ENCODE measurements at places on chromosomes 1 and 21.

DNA sequence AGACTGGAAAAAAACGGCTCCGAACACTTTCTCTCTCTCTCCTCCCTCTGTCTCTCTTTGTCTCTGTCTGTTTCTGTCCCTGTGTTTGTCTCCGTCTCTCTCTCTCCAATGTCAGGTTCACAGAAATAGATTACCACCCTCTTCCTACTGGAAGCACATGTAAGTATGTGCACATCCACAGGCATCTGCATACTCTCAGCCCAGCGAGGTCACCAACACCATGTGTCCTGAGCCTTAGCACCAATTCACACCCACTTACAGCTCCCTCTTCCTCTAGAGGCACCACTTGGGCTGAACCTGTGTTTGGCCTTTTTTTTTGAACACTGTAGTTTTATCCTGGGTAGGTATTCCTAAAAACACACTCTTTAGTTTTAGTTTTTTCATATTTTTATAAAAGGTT, 130.5 kb downstream of the ETS2 start:
- DNase-seq, result no peak

DNA sequence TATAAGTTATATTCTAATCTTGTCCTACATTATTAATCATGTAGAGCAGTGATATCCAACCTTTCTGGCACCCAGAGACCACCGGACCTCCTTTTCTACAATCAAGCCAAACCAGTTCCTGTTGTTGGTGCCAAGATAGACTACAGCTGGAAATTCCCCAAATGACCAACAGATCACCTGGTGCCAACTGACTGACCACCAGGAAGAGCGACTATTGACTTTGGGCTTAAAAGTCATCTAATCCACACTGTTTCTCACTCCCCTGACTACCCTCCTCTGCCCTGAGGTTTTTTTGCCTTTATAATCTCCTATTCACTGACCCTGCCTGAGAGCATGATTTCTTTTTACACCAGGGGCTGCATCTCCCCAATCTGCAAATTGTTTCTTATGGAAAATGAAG, 425.2 kb downstream of the TTLL7 start:
- no peak for DNase-seq

- DNase-seq, result no peak
These were observed 211.1 kb downstream of the MRPL39 start for GRCh38 chr21:25396135-25396711.

DNA sequence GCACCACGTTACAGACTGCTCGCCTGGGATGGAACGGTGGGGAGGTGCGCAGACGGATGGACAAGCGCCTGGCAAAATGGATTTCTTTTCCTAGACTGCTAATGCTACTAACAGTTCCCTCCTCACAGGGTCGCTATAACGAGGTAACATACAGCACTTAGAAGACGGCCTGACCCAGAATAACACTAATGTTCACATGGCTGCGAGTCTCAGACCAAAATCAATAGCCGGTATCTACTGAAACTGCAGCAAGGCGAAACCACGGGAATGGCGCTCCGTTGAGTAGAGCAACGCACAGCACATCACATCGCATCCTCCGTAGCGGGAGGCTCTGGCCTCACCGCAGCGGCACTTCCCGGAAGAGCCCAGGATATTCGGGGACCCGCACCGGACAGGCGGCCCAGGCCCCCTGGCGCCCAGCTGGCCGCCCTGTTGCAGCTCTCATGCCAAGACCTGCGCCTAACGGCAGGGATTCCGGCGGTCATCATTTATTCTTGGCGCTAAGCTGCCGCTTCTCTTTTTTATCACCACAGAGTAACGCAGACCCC, 46.6 kb downstream of the VPS26C start:
- DNase-seq, result peak; percentile 88

- DNase-seq, result no peak
These were observed 6.6 kb downstream of the CLSPN start for GRCh38 chr1:35763201-35763600.

DNA sequence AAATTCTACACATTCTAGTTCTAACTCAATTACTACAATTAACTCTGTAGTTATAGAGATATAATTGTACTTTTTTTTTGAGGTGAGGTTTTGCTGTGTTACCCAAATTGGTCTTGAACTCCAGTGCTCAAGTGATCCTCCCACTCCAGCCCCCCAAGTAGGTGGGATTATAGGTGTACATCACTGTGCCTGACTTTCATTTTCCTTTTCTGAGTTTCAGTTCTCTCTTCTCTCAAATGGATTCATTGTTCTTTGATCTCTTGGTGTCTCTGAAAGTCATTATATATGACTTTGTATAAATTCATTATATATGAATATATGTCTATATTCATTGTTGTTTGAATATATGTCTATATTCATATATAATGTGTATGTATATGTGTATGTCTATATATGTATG, 74.0 kb upstream of the GALNT2 start:
- no peak for DNase-seq

GRCh38 chr1:154741741-154742495, 128.2 kb downstream of the KCNN3 start:
- no peak for DNase-seq

- no peak for DNase-seq
These were observed 19.9 kb downstream of the CRYAA start for GRCh38 chr21:43188592-43189210.

GRCh38 chr1:248402748-248403147, at the start of gene OR2T1:
Gene OR2T1 (plus strand): TSS chr1:248403048. CDS start chr1:248406148, 3,100 bp downstream.
- DNase-seq, result no peak

- peak; percentile 53 for DNase-seq
These were observed 94.0 kb downstream of the DPYD start for GRCh38 chr1:97826820-97827219.

DNA sequence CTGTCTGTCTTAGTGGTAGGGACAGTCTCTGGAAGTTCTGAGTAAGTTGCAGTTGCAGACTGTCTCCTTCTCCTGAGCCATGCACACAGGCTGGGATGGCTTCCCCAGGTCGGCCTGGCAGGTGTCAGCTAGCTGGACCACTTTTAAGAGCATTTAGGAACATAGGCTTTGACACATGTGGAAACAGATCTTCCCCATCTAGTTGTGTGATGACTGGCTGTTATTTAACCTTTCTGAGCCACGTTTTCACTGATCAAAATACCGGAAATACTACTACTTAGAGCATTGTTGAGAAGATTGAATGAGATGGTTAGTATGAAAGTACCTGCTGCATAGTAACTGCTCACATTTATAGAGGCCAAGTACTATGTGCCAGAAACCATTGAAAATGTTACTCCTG, 6.2 kb upstream of the MAPKAPK2 start:
- no peak for DNase-seq

GRCh38 chr1:76122271-76122670, 47.7 kb downstream of the ST6GALNAC3 start:
- no peak for DNase-seq

DNA sequence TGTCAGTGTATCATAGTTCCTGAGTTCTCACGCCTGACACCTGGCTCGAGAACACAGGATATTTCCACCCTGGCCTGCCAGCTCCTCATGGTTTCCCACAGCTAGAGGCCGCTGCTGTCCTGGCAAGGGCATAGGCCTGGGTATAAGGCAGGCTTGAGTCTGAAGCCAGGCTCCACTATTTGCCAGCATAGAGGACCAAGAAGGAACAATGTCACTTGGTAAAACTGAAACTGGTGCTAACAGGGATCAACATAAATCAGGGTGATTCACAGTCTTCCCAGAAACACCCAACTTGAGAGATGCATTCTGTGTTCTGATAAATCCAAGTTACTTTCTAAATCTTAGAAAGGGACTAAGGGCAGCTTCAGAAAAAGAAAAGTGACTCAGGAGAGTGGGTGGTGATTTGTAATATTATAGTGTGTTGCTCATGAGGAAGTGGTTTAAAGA, 6.9 kb upstream of the S100A2 start:
- DNase-seq, result peak; percentile 57

- DNase-seq, result no peak
These were observed 91.0 kb upstream of the FMN2 start for GRCh38 chr1:240000634-240001033.

DNA sequence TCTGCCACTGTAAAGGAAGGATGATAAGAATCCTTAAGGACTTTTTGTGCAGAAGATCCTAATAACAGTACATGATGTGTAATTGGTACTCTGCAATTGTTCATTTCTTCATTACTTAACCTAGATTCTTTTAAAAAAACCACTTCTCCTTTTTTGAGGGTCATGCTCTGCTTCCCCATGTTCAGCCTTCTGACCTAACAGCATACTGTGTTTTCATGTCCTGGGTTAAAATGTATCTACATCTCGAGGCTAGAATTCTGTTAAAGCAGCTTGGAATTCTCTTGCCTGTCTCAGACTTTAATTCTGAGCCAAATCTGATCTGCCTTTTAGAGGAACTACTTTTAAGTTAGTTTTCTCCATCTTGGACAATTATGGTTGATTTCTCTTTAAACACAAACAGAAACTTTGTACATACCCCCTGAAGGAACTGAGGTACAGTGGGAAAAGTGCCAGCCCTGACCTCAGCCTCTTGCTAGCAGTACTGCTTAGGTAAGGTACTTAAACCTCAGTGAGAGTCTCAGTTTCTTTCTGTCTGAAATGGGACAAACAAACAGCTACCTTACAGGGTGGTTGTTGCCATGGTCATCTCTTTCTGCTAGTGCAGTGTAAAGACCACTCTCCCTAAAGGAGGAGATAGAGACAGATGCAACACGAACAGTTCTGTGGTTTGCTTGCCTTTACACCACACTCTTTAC, 103.2 kb upstream of the DYNLT5 start:
- DNase-seq, result no peak

GRCh38 chr1:229434005-229434640, at the start of gene ACTA1:
Gene ACTA1 (minus strand): TSS chr1:229434094. CDS start chr1:229433115, 979 bp downstream.
- DNase-seq, result no peak

- DNase-seq, result no peak
These were observed 4.8 kb downstream of the PLA2G5 start for GRCh38 chr1:20074725-20075171.

DNA sequence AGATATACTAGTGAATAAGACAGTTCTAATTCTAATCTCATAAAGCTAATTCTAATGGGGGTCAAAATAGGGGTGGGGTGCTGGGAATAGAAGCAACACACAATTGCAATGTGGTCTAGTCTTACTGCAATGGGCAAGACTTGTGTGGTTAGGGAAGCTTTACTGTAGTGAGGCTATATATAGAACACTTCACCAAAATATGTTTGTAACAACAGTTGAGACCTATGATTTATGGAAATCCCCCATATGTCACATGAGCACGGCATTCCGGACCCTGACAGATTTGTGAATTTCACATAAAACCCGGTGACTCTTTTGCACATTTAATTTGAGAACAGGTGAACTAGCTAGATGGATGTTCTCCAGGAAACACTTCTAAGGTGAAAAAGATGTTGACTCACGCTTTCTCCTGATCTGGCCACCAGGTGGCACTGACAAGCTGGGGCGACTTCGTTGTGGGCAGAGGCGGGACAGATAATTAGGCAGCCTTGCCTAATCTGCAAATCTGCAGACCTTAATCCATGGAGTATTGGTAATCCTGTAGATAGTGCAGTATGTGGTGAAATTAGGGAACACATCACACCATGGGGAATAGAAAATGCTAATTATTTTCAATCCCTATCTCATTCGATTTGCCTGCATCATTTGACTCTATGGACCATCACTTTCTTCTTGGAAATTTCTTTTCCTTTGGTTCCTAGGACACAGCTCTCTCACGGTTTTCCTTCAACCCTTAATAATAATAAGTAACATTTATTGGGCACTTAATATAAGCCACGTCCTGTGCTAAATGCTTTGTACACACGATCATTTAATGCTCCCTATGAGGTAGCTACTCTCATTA, 37.7 kb downstream of the KIAA0040 start:
- peak; percentile 86 for DNase-seq

DNA sequence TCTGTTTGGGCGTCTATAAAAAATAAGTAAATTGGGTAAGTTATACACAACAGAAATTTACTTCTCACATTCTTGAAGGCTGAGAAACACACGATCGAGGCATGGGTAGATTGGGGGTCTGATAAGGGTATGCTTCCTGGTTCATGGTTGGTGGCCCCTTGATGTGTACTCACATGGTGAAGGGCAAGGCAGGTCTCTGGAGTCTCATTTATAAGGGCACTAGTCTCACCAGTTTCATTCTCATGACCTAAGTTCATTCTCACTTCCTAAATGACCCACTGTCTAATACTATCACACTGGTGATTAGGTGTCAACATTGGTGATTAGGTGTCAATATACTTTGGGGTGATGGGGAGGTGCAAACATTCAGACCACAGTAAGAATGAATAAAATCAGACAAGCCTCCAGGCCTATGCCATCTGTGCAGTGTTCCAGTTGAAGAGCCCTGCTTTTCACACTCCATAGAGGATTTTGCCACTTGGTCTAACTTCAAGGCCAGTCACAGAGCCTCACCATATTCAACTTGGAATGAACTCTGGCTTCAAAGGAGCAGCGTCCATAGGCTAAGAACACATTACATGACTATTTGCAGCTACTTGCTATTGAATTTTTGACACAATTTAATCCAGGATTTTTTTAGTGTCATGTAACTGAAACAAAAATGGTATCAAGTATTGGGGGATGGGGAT, 2.5 kb upstream of the GBP4 start:
- DNase-seq, result no peak

GRCh38 chr21:18608226-18608625, 204.6 kb upstream of the TMPRSS15 start:
- DNase-seq, result peak; percentile 92

DNA sequence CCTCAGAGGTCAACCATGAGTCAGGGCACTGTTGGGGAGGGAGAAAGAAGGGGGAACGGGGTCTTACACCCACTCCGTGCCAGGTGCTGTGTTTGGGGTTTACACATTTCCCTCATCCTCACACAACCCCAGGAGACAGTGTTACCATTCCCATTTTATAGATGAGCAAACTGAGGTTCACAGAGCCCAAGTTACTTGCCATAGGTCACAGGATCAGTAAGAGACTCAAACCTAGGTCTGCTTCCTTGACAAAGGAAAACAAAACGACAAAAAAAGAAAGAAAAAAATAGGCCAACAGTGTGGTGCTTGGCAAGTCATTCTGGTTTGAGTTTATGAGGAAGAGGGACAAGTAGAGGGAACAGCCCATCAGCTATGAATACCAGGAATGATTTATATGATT, 16.3 kb upstream of the CDCP2 start:
- no peak for DNase-seq

GRCh38 chr21:41881051-41881450, 1.9 kb upstream of the PRDM15 start:
- DNase-seq, result no peak

GRCh38 chr21:42599486-42599885, 53.9 kb upstream of the PDE9A start:
- no peak for DNase-seq

GRCh38 chr1:1677718-1678580, 14.6 kb downstream of the SLC35E2B start:
- DNase-seq, result no peak

- DNase-seq, result no peak
These were observed 552 bp downstream of the UBR4 start for GRCh38 chr1:19209439-19209989.

- peak; percentile 10 for DNase-seq
These were observed 688 bp upstream of the CHD5 start for GRCh38 chr1:6180707-6181311.

- no peak for DNase-seq
These were observed 100.3 kb downstream of the CACNA1E start for GRCh38 chr1:181583598-181583997.

DNA sequence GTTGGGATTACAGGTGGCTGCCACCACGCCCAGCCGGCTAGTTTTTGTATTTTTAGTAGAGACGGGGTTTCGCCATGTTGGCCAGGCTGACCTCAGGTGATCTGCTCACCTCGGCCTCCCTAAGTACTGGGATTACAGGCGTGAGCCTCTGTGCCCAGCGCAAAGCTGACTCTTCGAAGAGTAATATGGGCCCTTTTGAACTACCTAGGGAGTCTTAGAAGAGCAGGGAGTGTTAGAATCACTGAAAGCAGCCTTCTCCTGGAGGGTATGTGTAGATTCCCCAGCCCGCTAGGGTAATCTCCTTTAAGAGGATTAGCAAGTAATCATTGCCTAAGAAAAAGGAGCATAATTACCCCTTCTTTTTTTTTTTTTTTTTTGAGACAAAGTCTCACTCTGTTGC, 6.5 kb upstream of the MAST2 start:
- DNase-seq, result no peak
